Spinal cord (tissue), 10 donors: ENCODE measurements at places on chromosomes 4 and X. TPM values are rescaled to one million over a fixed set of nuclear protein-coding genes. Genes with fewer than 3 reads are reported as not detected.

CENPVL1 gene
- 0.83 TPM for total RNA-seq

CFAP99 gene
- total RNA-seq, result 0.20 TPM

GRCh38 chr4:158999166-158999682 lies 103.7 kb upstream of the RAPGEF2 start:
- H3K4me3 ChIP-seq, result no peak overlapping the region
- H3K27ac ChIP-seq, result no peak overlapping the region
- H3K4me1 ChIP-seq, result no peaks in the 10 kb centered on the region
- H3K36me3 ChIP-seq, result no peaks in the 10 kb centered on the region
- H3K27me3 ChIP-seq, result no peaks in the 10 kb centered on the region

GRCh38 chr4:94979621-94980020 lies 221.9 kb downstream of the BMPR1B start:
- H3K27me3 ChIP-seq, result no peaks in the 10 kb centered on the region
- H3K36me3 ChIP-seq, result no peaks in the 10 kb centered on the region
- no peaks in the 10 kb centered on the region for H3K4me1 ChIP-seq
- no peak overlapping the region for H3K4me3 ChIP-seq

VEGFC gene
- total RNA-seq, result 7.1 TPM
